ENCODE measurements at places on chromosomes 5 and 9.

- no peak for DNase-seq
Measured at GRCh38 chr5:75439276-75439675, 72.2 kb downstream of the CERT1 start.

- no peak for DNase-seq
Measured at GRCh38 chr5:84378420-84378819, 6.3 kb downstream of the EDIL3 start.

DNA sequence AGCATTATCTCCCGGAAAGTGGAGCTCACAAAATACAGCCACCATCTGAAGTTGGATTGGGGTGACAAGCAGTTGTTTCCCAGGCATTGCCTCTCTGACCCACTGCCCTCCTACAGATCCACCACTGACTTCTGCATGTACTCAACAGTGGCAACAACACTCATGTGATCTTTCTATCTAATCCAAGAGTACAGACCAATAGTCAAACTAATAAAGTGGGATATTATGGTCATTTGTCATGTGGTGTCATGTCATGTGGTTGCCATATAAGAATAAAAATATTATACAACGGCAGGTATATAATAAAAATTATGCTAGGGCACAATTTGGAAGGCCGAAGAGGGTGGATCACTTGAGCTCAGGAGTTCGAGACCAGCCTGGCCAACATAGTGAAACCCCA lies 33.0 kb upstream of the SNAPC3 start:
- no peak for DNase-seq

- no peak for DNase-seq
Measured at GRCh38 chr9:38727497-38728001, 7.6 kb upstream of the FAM240B start.

DNA sequence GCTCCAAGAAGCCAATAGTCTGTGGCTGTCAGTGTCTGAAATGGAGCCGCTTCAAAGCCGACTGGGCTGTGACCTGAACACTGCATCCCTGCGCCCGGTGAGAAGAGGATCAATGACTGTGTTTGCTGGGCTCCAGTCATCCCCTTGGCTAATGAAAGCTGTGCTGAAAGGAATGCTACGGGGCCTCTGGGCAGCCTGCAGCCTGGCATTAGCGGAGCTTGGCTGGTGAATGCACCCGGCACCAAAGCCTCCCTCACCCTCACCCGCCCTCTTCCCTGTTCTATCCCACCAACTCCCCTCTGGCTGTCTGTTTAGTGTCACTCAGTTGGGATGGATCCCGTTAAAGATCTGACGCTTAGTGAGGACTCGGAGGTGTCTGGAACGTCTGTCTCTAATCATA lies 355.3 kb downstream of the BNC2 start:
- no peak for DNase-seq

DNA sequence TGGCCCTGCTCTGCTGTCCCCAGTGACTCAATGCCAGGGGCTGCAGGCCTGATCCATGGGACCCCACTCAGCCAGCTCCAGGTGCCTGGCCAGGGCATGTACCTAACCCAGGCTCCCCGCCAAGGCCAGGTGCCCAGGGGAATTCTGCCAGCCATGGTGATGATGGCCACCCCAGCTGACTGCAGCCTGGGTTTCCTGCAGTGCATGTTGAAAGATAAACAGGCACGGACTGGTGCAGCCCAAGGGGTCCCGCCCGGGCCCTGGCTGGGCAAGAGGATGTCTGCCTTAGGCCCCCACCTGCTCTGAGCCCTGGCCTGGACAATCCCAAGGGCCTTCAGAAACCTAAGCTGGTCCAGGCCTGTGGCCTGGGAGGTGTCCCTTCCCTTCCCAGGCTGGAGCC lies 1.2 kb downstream of the ABCA2 start:
- no peak for DNase-seq
